ENCODE measurements at places on chromosomes 3 and 15. TPM values are rescaled to one million over a fixed set of nuclear protein-coding genes. Genes with fewer than 3 reads are reported as not detected.

- no peaks in the 10 kb centered on the region for H3K27me3 ChIP-seq
- no peak for DNase-seq
- no peak overlapping the region for H3K27ac ChIP-seq
- no peaks in the 10 kb centered on the region for H3K36me3 ChIP-seq
- H3K4me1 ChIP-seq, result peaks cover 14% of the 10 kb centered on the region
Measured at GRCh38 chr15:71781179-71781964, 29.0 kb upstream of the NR2E3 start.

The CLDN1 gene
- total RNA-seq, result 2.4 TPM

DNA sequence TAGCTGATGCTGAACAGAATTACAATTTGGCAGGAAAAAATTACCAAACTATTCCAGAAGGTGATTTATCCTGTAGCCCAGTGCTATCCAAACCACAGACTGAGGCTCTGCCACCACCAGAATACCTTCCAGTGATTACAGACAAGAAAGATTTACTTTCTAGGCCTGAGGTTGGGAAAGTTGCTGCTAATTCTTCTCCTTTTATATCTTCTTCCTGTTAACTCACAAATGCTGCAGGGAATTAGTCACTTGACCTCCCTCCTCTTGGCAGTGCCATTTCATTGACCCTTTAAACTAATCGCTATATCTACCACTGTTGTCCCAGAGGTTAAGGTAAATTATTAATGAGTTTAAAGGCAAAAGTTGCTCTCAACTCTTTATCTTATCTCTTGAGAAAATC, 118.4 kb downstream of the CTNNB1 start:
- H3K4me3 ChIP-seq, result no peak overlapping the region
- H3K27ac ChIP-seq, result no peak overlapping the region
- H3K4me1 ChIP-seq, result peaks cover 6% of the 10 kb centered on the region
- H3K27me3 ChIP-seq, result no peaks in the 10 kb centered on the region

DNA sequence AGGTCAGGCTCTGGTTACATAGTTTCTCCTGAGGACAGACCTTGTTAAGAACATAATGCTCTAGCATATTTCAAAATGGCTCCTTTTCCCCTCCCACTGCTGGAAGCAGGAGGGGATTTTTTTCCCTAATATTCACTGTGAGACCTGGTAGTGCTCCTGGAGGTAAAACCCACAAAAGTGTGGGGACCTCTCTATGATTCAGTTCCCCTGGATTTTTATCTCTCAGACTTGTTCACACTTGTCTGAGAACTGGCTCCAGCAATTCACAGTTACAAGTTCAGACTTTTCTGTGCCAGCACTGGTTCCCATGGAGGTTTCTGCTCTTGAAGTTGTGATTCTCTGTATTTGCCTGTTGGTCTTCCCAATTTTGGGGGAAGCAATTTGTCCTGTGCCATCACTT, 36.3 kb upstream of the PCOLCE2 start:
- H3K4me3 ChIP-seq, result no peak overlapping the region
- no peaks in the 10 kb centered on the region for H3K36me3 ChIP-seq
- H3K27ac ChIP-seq, result no peak overlapping the region
- H3K4me1 ChIP-seq, result no peaks in the 10 kb centered on the region

The TRPM1 gene
- 0.08 TPM for total RNA-seq

The SI gene
- total RNA-seq, result not detected

DNA sequence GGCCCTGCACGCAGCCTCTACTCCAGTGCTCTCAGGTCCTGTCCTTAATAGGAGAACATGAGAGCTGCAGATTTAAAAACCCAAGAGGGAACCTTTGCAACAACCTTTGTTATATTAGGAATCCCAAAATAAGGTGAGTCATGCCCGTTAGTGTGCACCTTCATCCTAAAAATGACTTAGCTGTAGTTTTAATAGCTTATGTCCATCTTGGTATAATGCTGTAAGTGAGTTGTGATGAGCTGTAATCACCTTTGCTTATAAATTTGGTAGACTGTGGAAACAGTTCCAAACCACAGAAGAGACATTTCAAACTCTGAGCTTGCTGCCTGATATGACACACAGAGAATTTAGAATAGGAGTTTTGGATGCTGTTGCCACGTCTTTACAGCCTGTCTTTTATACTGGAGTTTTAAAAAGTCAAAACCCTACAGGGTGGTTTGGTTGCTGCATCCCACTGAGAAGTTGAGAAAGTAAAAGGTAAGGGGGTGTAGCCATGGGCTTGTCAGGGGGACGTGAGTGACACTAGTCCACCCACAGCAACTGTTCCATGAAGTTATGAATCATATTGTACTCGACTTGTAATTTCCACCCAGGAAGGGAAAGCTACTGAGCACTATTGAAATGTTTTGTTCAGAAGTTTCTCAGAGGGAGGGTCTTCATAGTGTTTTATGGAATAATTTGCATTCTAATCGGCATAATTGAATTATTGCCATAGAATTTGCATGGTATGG, 27.4 kb upstream of the CD47 start:
- H3K27me3 ChIP-seq, result no peaks in the 10 kb centered on the region
- DNase-seq, result no peak
- no peak overlapping the region for H3K27ac ChIP-seq
- no peaks in the 10 kb centered on the region for H3K36me3 ChIP-seq

The IFT122 gene
- 13.3 TPM for total RNA-seq

- no peak for DNase-seq
- H3K36me3 ChIP-seq, result peaks cover 14% of the 10 kb centered on the region
- H3K4me3 ChIP-seq, result no peak overlapping the region
Measured at GRCh38 chr15:72491768-72492167, 17.6 kb downstream of the ARIH1 start.

DNA sequence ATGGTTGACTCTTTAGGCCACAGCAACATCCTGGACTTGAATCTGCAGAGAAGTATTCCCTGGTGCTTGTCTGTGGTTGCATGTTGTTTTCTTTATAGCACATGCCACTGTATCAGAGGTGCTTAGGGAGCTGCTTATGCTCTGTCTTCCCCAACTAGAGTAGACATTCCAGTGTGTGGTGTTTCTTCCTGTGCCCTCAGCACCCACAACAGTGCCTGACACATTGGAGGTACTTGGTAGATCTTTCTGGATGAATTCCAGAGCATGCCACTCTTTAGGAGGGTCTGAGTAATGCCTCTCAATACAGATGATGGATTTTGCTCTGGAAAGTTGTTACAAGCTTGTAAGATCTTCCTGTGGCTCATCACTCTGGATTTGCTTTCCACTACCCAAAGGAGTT, 117.6 kb downstream of the CHDH start:
- DNase-seq, result no peak
- H3K27ac ChIP-seq, result no peak overlapping the region
- H3K4me1 ChIP-seq, result no peaks in the 10 kb centered on the region
- H3K4me3 ChIP-seq, result no peak overlapping the region

DNA sequence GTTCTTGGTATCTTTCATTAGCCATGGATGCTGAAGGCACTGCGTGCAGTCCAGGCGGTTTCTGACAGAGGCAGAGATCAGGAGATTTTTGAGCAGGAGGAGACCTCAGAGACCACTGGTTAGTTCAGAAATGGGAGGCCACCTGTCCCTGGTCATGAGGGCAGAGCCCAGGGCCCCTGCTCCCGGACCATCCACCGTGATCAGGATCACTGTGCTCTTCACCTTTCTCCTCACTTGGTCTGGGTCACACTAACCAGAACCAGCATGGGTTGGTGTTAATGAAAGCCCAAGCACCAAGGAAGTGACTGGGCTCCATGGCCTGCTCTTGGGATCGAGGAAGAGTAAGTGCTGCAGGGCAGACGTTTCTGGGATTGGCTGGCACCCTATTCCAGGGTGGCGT, 42.0 kb upstream of the HACD2 start:
- no peaks in the 10 kb centered on the region for H3K27me3 ChIP-seq
- H3K27ac ChIP-seq, result no peak overlapping the region
- no peak for DNase-seq
- H3K4me1 ChIP-seq, result no peaks in the 10 kb centered on the region

DNA sequence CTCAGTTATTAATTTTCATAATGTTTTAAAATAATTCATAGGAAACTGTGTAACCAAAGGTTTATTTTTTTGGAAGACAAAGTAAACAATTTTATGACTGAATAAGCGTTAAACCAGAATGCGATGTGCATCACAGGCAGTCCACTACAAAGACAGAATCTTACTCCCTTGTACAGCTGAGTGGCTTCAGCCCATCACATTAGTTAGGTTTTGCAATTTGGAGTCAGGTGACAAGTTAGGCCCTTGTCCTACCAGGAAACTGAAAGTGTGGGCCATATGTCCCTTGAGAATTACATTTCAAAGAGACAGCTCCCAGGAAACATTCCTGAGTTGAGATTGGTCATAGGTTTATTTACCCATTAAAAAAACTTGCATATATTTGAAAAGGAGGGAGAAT, 156.3 kb downstream of the MEX3B start:
- no peak for DNase-seq
- no peak overlapping the region for H3K4me3 ChIP-seq
- no peaks in the 10 kb centered on the region for H3K27me3 ChIP-seq
- H3K27ac ChIP-seq, result peak overlapping the region; percentile 81
- peaks cover 47% of the 10 kb centered on the region for H3K4me1 ChIP-seq

Data from SJSA1 (cell line).